ENCODE measurements at places on chromosomes 5 and 9.
A peak's percentile ranks its signal among the peaks of the same experiment; 100 is the strongest.

DNA sequence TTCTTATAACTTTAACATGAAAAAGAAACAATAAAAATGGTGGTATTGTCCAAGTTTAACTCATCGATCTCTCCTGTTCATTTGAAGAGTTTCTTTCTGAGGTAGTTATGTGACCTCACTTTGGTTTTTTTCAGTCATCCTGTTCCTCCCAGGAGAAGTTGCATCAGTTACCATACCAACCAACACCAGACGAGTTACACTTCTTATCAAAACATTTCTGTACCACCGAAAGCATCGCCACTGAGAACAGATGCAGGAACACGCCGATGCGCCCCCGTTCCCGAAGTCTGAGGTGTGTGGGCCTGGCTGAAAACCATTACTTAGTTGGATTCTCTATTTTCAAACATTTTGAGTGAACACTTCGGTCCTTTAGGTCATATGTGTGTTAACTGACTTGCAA is 96.3 kb downstream of the CD180 start:
- no peak for DNase-seq

GRCh38 chr5:123124859-123125595 is 36.0 kb downstream of the PRDM6 start:
- no peak for DNase-seq

DNA sequence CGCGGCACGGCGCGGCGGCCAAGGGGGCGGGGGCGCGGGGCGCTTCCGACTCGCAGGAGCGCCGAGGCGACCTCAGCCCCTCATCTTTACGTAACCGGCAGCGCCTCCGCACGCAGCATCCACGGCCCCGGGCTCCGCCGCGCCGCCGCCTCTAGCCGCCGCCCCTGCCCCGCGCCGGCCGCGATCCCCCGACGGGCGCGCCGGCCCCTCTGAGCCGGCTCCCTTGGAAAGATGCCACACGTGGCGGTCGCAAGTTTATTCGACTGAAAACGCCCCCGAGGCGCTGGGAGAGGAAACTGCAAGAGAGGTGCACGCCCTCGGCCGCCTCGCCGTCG is 1.0 kb downstream of the KLF9 start:
- DNase-seq: no peak

DNA sequence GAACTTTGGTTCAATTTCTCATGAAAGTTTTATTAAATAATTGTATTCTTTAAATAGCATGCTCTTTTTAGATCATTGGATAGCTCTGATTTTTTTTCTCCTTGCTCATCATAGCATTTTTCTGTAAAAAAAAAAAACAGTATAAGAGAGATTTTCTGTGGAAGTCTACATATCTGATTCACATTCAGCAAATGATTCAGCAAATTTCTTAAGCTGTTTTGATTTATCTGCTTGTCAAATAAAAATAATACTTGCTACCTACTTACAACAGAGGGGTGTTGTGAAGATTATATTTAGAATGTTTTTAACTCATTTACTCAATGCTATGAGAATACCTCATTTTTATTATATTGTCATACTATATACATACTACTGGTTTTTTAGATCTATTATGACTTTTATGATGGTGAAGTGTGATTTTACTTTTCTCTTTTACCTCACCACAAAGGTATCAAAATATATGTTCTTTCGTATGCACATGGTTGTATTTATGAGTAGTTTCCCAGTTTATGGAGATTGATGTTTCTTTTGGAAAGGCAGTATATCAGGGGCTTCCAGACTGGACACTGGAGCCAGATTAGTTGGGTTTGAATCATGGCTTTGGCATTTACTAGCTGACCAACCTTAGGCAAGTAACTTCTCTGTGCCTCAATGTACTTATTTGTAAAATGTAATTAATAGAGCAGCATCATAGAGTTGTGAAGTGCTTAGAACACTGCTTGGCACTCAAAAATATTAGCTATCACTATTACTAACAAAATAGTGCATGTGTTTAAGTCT is 25.5 kb downstream of the TNPO1 start:
- DNase-seq: no peak

GRCh38 chr5:145470396-145470979 is 364.7 kb downstream of the PRELID2 start:
- peak; percentile 7 for DNase-seq

GRCh38 chr5:84131372-84131771 is 253.3 kb downstream of the EDIL3 start:
- no peak for DNase-seq

- DNase-seq: no peak
Measured at GRCh38 chr9:94031380-94031779, 52.9 kb upstream of the PTPDC1 start.

GRCh38 chr5:2514484-2514883 is 237.0 kb downstream of the IRX2 start:
- DNase-seq: no peak

- DNase-seq: no peak
Measured at GRCh38 chr5:98492258-98492657, 281.2 kb upstream of the RGMB start.

DNA sequence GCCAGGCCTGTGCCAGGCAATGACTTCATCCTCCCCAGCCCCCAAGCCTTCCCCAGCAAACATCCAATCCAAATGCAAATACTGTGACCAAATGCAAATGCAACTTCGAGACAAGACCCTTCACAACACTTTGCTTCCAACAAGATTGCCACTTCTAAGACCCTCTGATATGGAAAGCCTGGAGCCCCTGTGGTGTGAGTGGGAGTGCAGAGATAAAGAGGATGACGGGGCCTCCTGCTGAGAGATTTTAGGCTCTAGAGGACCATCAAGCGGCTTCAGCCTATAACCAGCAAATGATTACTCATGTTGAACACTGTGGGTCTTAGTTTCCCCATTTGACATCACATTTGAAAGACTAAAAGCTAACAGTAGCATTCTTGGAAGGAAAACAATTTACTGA is 46.6 kb upstream of the GABRP start:
- DNase-seq: no peak

- DNase-seq: no peak
Measured at GRCh38 chr5:132289097-132289496, 5.1 kb upstream of the SLC22A4 start.

GRCh38 chr9:136700959-136701667 is 11.3 kb upstream of the DIPK1B start:
- DNase-seq: peak; percentile 42

DNA sequence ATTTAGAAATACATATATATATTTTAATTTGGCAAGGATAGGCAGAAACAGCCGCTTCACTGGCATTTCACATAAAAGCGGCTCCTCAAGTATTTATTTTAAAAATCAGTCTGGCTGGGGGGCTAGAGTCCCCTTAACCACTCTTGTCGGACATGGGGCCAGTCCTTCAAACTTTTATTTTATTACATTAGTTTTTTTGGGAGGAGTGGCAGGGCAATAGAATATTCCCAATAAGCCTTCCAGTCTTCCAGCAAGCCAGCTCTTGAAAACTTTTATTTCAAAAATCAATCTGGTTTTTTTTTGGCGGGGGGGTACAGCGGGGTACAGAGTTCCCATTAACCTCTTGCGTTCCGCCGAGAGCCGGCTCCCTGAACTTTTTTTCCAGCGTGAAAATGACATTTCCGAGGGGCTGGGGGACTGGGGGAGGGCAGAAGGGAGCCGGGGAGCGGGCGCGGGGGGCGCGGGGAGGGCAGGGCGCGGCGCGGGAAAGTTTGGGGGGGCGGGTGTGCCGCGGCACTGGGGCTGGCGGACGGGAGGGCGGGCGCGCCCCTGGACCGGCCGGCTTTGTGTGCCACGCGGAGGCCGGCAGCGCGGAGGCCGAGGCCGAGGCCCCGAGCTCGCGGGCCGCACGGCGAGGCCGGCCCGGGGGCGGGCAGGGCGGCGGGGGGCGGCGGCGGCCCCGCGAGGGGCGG is 504 bp upstream of the ZNF618 start:
- DNase-seq: peak; percentile 30

DNA sequence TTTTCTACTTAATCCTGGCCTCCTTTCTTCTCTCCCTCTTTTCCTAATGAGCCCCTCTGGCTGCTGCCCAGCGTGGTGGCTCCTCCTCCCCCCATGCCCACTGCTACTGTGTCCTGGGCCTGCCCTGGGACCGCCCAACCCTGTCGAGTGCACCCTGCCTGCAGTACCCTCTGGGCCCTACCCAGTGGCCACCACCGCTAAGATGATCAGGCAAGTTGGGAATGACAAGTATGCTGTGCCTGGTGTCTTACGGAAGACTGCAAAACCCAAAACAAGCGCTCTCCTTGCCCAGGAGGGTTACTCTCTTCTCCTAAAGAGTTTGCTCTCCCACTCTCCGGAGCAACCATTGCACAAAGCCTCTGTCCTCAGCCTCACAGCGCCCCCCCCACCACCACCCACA is 273.7 kb downstream of the SYK start:
- no peak for DNase-seq

DNA sequence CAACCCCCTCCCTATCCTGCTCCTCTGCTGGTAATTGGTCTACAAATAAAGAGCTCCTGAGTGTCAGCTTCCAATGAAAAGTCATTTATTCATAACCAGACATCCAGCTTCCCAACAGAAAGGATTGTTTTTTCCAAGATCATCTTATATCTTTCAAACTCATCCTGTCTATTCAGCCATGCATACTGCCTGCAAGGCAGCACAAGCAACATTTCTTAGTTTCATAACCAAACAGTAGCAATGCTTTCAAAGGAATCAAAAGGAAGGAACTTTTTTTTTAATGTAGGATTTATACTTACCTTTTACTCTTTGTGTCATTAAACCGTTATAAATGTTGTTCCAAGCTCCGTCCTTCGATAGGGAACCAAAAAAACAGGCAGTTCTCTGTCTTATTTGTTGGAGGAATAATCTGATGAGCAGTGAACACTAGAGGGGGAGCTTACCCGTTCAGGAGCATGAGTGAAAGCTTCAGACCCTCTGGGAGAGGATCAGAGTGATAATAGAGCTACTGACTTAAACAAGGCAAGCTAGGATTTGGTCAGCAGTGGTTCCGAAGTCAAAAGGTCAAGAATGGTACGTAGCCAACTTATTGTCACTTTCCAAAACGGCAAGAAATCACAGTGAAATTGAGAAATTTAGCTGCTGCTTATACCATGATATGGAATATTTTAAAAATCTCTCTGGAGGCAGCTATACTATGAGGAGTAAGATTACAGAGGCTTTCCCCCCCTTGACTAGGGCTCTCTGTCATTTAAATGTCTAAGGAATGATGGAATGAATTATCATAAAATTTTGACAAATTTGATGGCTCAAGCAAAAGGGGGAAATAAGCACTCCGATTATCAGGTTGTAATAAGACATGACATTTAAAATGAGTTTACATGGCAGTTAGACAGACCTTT is 892.9 kb downstream of the NR2F1-AS1 start:
- DNase-seq: peak; percentile 80

DNA sequence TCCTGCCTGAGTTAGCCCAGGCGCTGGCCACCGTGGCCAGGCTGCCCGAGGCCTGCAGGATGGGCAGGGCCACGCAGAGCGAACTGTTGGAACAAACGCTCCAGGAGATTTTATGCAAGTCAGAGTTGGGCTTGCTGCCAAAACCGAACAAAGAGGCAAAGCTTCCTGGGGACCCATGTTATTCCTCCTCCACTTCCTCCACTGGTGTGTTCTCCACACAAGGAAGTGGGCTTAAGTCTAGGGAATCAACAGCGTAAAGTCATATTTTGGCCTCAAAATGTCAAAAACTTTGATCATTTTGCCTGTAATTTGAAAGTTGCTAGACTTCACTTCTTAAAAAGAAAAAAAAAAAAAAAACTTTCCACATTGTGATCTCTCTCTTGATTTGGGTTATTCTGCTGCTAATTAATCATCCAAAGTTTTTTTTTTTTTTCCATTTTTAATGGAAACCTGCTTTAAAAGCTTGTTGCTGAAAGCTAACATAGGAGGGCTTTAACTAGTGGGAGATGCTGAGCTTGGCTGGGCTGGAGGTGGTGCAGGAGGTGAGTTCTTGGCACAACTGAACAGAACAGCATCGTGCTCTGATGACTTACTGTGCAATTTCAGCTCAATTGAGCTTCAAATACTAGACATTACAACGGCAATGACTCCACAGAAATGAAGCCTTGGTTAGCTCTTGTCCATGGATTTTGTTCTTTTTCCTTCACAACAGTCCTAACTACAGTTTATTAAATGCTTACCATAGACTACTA is 73.0 kb downstream of the PTPDC1 start:
- peak; percentile 18 for DNase-seq

- no peak for DNase-seq
Measured at GRCh38 chr5:92418341-92418740, 1035.2 kb upstream of the ARRDC3 start.

GRCh38 chr5:150606476-150606875 is 34.0 kb upstream of the SYNPO start:
- no peak for DNase-seq

- DNase-seq: no peak
Measured at GRCh38 chr9:16180546-16180945, 627.7 kb downstream of the CCDC171 start.

DNA sequence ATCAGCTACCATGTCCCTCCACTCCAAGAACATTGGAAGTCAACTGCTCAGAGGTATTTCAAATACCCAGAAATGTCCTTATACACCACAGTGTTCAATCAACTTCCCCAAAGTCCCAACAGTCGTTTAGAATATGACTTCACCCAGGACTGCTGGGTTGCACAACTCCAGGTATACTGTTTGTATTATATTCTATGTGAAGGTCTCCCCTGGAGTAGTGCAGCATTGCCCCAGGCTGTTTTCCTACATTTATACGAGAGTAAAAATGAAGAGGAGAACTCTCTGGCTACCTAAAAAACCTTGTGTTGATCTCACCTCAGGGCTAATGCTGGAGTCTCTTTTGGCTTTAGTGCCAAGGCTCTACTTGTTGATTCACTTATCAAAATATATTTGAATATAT is 183.6 kb upstream of the MAP3K1 start:
- no peak for DNase-seq

DNA sequence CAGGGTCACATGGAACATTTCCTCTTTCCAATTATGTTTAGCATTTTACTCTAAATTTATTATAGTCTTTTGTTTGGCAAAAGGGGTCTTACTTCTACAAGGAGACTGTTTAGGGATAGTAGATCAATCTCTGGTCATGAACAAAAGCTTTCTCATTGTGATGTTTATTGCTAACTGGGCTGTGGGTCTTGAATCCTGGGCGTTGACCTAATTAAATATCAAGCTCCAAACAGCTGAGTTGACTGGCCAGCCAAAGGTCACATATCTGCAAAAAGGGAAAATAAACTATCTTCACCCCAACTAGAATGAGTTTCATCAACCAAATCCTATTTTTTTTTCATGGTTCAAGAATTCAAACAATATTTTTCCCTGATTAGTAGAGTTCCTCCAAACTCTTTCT is 245.4 kb upstream of the TUT7 start:
- no peak for DNase-seq

GRCh38 chr9:127975376-127976315 is 5.1 kb downstream of the EEIG1 start:
- DNase-seq: no peak

DNA sequence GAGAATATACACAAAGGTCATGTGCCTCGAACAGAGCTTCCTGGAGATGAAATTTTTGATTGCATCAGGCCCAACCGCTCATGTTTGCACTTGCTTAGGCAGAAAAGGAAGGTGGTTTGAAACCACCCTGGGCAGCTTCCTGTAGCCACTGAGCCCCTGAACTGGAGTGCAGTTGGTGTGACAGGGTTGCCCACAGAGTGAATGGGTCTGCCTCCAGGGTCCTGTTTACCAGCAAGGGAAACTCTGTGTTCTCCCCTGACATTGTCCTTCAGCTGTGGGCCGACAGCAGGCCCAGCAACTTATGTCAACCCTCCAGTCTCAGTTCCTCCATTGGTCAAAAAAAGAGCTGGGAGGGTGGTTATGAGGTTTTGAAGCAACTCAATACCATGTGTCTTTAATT is 289.6 kb downstream of the KIF4B start:
- DNase-seq: no peak

- no peak for DNase-seq
Measured at GRCh38 chr9:16012621-16013020, 459.8 kb downstream of the CCDC171 start.
